ENCODE measurements at places on chromosomes 12 and 14. TPM values are rescaled to one million over a fixed set of nuclear protein-coding genes. Genes with fewer than 3 reads are reported as not detected.

- DNase-seq: no peak
Observed at GRCh38 chr12:80268924-80269749, 169.8 kb downstream of the OTOGL start.

- no peak for DNase-seq
Observed at GRCh38 chr14:93239869-93240677, 33.0 kb downstream of the UBR7 start.

SERPINA10 gene
- not detected for total RNA-seq

NAV3 gene
- 6.8 TPM for total RNA-seq

DNA sequence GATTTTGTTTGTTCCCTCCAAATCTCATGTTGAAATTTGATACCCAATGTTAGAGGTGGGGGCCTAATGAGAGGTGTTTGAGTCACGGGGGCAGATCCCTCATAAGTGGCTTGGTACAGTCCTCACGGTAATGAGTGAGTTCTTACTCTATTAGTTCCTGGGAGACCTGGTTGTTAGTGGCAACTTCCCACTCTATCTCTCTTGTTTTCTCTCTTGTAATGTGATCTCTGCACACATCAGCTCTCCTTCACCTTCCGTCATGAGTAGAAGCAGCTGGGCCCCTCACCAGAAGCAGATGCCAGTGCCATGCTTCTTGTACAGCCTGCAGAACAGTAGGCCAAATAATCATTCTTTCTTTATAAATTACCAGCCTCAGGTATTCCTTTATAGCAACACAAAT, 29.6 kb upstream of the KCNK10 start:
- DNase-seq: no peak

NFKBIA gene
- total RNA-seq: 74.0 TPM

GRCh38 chr12:10690906-10691305, 17.1 kb upstream of the STYK1 start:
- no peak for DNase-seq

DHRS4L2 gene
- 19.9 TPM for total RNA-seq

DNA sequence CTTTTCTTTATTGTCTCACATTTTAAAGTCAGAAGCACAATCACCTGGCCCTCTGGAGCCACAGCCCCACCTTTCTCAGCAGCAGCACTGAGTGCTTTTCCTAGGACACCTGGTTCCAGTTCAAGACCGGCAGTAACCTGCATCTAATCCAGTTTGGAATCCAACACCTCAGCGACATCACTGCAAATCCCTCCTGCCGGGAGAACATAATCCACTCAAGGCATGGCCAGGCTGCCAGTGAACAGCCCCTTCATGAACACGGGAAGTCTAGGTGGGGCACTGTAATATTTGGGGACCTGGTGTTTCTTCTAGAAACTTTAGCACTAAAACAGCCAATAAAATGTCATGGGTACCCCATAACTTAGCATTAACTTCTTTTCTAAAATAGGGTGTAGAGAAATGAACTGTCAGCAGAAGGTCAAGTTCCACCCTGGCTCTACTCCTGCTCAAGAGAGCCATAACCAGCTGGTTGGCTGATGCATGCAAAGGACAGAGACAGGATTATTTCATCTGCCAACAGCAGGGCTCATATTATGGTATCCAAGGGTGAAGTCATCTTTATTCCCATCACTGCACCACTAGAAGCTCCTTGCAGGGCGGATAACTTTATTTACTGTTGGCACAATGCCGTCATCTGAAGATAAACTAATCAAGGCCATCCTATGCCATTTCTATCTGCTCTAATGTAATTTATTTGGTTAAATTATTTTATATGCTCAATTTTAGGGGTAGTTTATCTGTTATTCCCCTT, 76.7 kb downstream of the TTC7B start:
- DNase-seq: no peak

NKX2-8 gene
- total RNA-seq: not detected

- no peak for DNase-seq
Observed at GRCh38 chr14:53365486-53366130, 212.5 kb upstream of the DDHD1 start.

DNA sequence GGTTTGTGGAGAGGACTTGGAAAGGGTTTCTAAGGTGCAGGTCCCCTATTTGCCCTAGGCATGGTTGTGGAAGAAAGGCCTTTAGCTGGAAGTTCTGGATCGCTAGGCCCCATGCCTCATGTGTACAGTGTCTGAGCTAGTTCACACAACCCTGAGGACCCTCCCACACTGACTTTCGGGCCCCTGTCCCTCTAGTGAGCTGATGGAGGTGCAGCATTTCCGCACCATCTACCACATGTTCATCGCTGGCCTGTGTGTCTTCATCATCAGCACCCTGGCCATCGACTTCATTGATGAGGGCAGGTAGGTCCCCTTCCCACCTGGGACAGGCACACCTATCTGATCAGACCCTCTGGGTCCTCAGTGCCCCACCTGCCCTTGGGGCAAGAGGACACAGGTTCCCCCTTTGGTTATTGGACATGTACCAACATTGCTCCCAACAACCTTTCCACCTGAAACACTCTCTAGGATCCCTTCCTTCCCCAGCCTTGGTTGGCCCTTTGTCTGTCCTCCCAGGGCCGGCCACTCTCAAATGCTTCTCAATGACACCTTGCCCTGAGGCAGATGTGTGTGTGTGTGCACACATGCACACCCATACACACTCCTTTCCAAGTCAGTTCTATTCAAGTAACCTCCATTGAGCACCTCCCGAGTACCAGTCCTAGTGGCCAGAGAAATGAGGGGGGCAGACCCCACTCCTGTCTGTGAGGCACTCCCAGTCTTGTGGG, 2.6 kb downstream of the SOAT2 start:
- DNase-seq: no peak

- DNase-seq: no peak
Observed at GRCh38 chr12:101763246-101763931, 24.1 kb upstream of the SYCP3 start.

FAM222A gene
- 16.4 TPM for total RNA-seq

OVCH1 gene
- 0.11 TPM for total RNA-seq

GRCh38 chr12:88036353-88036965, 7.3 kb upstream of the C12orf50 start:
- no peak for DNase-seq

- no peak for DNase-seq
Observed at GRCh38 chr12:53365245-53365904, 14.6 kb upstream of the SP1 start.

DNA sequence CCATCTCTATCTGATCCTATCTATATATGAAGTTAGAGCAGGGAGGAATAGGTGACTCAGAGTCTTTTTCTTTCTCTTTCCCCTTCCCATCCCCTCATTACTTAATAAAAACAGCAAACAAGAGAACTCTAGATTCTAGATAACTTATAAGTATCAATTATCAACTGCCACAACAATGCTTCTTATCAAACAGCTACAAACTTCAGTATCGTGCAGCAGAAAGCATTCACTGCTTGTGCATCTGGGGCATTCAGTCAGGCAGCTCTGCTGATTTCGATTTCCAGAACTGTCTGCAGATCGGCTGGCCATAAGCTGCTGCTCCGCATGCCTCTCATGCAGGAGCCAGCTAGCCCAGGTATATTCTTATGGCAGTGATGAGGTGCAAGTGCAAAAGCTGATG, 19.4 kb downstream of the A2ML1 start:
- DNase-seq: no peak

DNA sequence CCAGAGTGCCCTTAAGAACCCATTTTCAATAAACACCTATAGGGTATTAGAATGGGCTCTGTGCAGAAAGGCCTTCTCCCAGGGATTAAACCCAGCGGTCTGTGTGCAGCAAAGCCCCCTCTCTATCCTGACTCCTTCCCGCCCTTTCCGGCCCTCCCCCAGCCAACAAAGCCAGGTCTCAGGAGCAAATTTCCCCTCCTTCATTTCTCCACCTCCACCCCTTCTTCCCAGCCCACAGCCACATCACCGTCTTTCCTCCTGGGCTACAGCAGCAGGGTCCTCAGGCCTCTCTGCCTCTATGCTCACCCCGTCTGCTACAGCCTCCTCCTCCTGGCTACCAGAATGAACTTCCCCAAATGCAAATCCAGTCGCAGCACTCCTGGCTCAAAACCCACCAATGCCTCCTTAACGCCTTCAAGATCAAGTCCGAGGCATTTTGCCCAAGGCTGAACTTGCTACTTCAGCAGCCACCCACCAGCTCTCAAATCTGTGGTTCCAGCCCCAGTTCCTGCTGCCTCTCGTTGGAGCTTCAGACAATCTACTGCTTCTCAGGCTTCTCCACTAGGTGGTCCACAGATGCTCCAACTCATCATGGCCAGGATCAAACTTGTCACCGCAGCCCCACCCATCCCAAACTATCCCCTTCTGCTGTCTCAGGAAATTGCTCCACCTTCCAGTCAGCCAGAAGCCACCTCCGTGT, 134.8 kb downstream of the BCL11B start:
- no peak for DNase-seq

- no peak for DNase-seq
Observed at GRCh38 chr14:33904609-33905008, 46.3 kb downstream of the EGLN3 start.

DNA sequence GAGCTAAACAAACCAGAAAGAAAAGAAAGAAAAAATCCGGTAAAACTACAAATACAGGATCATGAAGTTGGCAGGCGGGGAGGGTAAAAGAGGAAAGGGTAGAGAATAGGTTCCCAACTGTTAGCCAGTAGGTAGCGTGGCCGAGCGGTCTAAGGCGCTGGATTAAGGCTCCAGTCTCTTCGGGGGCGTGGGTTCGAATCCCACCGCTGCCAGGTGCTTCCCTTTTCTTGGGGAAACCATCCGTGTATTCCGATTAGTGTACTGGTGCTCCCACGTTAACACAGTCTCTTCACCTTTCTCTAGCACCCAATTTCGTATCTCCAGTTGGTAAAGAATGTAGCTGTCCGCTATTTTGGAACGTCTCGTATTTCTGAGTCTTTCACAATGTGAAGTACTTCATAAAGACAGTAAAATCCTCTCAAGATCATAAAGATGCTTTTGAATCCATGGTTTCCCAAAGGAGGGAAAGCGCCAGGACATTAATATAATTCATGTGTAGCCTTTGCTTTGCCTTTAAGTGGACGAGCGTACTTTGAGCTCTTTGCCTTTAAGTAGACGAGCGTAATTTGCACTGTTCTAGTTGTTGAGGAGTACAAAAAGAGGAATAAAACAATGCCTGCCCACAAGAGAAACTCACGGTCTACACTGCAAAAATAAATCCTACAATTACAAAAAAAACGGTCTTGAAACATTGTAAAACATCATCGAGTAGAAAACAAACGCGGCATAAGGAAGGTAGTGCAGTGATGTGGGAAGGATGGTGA, 19.0 kb upstream of the RNASE12 start:
- DNase-seq: peak; percentile 75

TAS2R20 gene
- 0.71 TPM for total RNA-seq

- DNase-seq: no peak
Observed at GRCh38 chr12:109289551-109289950, 19.5 kb downstream of the FOXN4 start.

TAS2R13 gene
- total RNA-seq: 0.37 TPM

HOXC13 gene
- not detected for total RNA-seq

HOMEZ gene
- 8.4 TPM for total RNA-seq

CCDC59 gene
- 27.0 TPM for total RNA-seq

GRCh38 chr14:69464379-69464778, 20.1 kb upstream of the PLEKHD1 start:
- no peak for DNase-seq

CLEC14A gene
- total RNA-seq: 40.5 TPM

GRCh38 chr12:108811411-108812180, 45.8 kb downstream of the SSH1 start:
- DNase-seq: no peak

DNA sequence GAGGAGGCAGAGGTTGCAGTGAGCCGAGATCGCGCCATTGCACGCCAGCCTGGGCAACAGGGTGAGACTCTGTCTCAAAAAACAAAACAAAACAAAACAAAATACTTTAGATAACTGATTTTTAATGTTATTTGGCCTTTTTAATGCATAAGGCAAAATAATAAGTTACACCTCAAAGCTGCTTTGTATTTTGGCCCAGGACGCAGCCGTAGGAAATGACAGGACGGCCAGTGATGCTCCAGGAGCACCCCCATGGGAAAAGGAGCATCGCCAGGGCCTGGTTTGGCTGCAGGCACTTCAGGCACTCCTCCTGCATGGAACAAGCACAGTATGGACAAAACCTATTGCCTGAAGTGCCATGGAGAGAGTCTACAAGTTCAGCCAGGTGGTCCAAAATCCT, 3.5 kb upstream of the NFKBIA start:
- DNase-seq: peak; percentile 46

Data from right cardiac atrium (tissue), 5 donors.